ENCODE measurements at places on chromosomes 6 and 20.

GRCh38 chr20:44800391-44801046, 9.8 kb downstream of the RIMS4 start:
- DNase-seq: no peak

GRCh38 chr20:45337367-45338120, 10.7 kb downstream of the SDC4 start:
- no peak for DNase-seq

GRCh38 chr6:96157018-96157565, 141.3 kb downstream of the FUT9 start:
- DNase-seq: no peak

GRCh38 chr20:63234693-63235398, 859 bp upstream of the BIRC7 start:
- no peak for DNase-seq

DNA sequence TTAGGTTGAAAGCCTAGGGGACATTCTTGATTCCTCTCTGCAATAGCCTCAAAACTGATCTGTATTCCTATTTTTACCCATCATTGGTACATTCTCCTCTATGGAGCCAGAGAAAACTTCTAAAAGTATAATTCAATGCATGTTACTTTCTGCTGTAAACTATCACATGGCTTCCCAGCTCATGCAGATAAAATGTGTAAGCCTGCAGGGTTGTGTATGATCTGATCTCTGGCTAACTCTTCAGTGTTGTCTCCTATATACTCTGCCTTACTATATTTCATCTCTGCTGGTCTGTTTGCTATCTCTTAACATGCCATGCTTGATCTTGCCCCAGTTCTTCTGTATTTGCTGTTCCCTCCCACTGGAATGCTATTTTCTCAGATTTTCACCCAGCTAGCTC, 323.3 kb upstream of the RSPO3 start:
- no peak for DNase-seq

DNA sequence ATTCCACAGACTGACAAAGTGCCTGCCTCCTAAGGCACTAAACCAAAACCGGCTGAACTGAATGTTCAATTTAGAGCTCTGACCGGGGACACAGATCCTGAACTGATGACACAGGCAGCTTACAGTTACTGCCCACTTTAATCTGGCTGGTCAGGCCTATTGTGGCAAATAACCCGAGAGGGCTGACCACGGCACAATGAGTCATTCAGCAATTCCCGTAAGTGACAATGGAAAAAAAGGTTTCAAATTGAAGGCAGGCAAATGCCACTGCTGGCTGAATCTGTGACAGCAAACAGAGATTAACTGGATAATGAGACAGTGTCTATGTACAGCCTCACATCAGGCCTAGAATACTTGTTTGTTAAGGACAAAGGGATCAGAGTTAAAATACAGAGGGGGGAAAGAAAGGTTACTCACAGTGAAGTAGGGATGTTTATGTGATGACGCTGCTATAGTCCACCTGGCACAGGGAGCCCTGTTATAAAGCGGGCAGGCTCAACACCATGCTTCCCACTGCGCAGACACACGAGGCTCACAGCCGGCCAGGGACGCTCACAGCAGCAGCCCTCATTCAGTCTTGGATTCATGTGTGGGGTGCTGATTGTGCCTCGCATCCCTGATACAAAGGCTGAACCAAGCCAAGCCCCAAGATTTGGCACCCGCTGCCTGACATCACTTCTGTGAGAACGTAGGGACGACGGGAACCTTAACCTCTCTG, 54.4 kb downstream of the RTN4IP1 start:
- DNase-seq: peak; percentile 96

- no peak for DNase-seq
These were observed 599.6 kb downstream of the PTPRT start for GRCh38 chr20:42589976-42590639.

- no peak for DNase-seq
These were observed 267.5 kb downstream of the SMOC2 start for GRCh38 chr6:168708526-168708925.

- DNase-seq: peak; percentile 84
These were observed 19.6 kb upstream of the ABT1 start for GRCh38 chr6:26576929-26577719.

GRCh38 chr6:131946404-131946991, 4.7 kb downstream of the CCN2 start:
- DNase-seq: no peak

- DNase-seq: no peak
These were observed 426.0 kb upstream of the SULF2 start for GRCh38 chr20:48211238-48211637.

DNA sequence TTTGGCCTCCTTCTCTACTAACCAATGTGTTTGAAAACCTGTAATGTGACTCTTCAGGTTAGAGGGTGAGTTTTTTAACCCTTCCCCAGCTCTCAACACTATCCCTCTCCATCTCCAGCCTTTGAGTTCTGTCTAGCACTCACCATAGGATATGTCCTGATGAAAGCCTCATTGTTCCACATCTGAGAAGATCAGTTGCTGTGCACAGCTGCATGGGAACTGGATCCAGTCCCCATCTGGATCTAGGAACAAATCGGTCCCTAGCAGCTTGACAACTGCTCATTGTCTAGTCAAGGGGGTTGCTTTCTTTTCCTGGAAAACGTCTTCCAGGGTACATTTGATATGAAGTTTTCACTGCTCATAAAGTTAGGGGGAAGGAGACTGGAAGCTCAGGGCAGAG, 45.4 kb upstream of the AGPAT4 start:
- DNase-seq: no peak

DNA sequence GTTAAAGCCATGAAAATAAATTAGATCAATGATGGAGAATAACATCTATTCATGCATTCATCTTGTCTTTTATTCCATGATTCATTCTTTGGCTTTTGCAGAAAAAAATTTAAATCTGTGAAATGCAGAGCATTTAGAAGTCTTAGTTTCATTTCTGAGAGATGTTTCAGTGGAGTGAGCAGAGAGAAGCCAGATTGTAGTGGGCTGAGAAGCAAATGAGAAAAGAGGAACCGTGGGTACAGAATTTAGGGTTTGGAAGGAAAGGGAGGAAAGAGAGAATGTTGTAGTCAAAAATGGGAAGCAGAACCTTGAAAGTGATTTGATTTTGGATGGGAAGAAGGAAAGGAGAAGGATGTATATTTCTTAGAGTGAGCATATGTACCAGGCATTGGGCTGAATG, 260.3 kb upstream of the MAN1A1 start:
- no peak for DNase-seq

- no peak for DNase-seq
These were observed 264.1 kb upstream of the RIN2 start for GRCh38 chr20:19493794-19494495.

DNA sequence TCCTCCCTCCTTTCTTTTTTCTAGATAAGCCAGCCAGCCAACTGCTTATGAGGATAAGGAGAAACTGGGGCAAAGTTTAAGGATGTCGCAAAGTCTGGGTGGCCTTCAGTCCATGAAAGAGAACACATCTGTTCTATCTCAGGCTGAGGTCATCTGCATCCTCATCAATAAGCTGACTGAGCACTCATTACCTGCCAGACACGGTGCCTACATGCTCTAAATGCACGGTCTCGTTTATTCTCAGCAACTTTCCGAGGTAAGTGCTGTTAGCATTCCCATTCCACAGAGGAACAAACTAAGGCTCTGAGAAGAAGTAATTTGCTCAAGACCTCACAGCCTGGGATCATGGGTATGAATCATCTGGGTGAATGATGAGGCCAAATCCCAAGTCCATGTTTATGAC, 133.1 kb downstream of the BCAS1 start:
- DNase-seq: no peak

DNA sequence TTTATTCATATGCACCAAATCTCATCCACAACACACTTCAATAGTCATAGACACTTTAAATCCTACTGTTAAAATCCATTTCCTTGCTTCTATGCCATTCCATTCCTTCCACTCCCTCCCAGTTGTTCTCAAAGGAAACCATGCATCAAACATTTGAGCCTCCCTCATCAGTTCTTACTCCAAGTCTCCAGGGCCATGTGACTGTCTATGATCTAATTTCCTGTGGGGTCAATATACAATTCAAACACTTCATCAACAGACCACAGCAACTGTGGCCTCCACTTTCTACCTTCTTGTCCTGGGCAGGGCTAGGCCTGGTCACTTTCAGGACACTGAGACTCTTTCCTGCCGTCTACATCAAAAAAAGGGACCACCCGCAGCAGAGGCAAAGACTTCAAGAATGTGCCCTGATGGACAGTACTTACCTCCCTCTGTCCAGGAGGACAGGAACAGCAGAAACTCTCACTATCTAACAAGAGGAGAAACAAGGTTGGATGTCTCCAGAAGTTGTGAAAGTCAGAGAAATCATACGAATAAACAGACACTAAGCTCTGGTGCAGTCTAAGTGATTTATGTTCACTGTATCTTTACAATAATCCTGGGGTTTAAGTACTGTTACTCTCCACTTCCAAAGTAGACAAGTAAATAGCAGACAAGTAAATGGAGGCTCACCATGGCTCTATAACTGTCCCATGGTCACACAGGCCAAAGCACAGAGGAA, 160.2 kb downstream of the QRSL1 start:
- DNase-seq: no peak

GRCh38 chr20:63738687-63739129, 868 bp upstream of the SLC2A4RG start:
- peak; percentile 43 for DNase-seq

DNA sequence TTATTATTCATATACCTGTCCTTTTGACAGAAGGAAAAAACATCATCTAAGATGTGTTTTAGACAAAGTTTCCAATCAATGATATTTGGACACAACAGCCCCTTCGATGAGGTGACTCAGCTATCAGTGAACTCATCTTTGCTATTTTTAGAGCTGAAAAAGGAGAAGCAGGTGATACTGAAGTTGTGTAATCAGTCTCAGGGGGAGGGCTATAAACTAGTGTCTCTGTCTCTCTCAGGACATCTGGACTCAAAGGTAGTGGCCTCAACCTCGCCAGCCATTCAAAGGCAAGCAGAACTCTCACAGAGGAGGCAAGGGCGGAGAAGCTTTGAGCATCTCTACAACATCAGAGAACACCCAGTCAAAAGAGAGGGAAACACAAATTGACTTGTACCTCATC, 135.4 kb downstream of the BFSP1 start:
- no peak for DNase-seq

DNA sequence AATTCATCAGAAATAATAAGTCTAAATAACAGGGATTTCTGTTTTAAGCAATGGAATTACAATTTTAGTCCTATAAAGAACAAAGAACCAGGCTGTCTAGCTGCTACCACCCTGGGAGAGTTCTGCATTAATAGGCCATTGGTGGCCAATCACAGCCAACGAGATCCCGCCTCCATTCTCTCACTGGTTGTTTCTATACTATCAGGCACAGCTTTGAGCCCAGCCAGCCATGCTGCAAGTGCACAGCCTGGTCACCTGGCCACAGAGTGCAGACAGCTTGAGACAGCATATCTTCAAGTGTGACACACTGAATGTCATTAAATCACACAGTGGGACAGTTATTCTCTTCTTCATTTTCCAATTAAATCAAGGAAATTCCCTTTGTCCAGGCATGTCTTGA, 16.1 kb upstream of the RAB22A start:
- peak; percentile 36 for DNase-seq

DNA sequence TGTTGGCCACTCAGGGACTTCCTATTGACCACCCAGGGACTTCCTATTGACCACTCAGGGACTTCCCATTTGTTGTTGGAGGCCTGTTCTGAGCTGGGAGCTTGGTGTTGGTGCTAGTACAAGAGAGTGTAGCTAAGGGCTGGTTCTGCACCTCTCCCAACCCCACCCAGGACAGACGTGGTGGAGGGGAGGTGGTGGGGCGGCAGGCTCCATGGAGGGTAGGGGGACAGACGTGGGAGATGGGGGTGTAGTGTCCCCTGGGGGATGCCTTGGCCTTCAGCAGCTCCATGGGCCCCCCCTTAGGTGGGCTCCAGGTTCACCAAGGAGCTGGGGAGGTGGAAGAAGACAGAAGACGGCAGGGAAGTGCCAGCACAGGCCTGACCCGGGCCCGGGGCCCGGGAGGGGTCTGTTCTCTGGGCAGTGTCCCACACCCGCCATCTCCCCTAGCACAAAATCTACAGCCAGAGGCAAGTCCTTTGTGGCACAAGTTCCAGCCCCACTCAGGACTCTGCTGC, 33.9 kb downstream of the CHRNA4 start:
- no peak for DNase-seq

DNA sequence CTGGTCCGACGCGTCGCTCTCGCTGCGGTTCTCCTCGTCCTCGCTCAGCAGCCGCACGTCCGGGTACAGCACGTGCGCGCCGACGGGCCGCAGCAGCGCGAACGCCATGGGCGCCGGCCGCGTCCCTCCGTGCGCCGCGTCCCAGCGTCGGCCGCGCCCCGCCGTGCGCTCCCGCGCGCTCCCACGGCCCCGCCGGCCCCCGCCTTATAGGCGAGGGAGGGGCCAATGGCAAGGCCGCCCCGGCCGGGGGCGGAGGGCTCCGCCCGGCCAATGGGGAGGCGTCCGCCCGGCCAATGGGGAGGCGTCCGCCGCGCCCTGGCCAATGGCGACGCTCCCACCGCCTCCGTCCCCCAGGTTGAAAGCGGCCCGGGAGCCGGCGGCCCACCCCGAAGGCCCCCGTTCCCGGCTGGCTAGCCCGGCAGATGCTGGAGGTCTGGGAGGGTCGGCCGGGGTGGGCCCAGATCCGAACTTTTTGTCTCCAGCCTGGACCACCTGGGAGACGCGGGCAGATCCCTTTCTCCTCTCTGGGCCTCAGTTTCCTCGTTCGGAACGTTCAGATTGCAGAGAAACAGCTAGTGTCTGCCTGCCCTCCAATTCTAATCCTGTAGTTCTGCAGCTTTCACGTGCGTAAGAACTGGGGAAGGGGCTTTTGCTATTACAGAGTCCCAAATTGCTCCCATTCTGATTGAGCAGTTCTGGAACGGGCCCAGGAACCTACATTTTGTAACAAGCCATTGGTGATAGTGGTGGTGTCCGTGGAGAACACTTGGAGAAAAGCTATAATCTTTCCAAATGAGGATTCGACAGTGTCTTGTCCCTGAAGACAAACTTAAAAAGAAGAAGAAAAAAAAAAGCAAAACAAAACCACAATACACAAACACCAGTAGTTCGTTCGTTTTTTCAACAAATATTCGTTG, at the start of gene TCF15:
Gene TCF15 (minus strand): TSS at position 180 of the 917 bp plus-strand sequence. CDS start 72 bp downstream, at position 108.
- peak; percentile 61 for DNase-seq

- no peak for DNase-seq
These were observed 157.7 kb downstream of the GJA1 start for GRCh38 chr6:121593011-121593641.

GRCh38 chr6:56756791-56757587, 114.3 kb upstream of the DST start:
- no peak for DNase-seq

DNA sequence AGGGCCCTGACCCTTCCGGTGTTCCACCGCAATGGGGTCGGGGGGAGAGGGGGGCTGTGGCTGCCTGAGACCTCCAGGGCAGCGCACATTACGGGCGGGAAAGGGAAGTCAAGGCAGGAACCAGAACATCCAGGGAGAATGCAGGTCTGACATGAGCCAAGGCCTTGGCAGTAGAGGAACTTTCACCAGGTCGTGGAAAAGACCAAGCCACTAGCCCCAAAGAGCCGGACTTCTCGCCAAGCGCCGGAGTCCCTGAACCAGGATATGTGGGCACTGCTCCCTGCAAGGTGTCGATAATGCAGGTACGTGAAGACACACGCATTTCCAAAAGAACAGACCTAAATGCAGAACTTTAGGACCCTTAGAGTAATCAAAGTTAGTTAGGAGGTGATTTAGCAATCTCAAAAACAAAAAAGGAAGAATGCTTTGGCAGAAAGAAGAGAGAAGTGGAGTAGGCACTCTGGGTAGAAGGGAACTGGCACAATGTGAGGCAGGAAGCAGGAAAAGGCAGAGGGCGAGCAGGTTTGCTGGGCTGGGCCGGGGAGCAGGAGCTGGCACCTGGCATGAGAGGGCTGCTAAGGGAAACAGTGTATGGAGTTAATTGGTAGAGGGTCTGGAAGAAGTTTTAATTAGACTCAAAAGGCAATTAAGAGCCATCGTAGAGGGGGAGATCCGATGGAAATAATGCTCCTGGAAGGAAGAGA, 14.3 kb downstream of the POU3F2 start:
- no peak for DNase-seq
